ENCODE measurements at places on chromosomes 6 and 20. TPM values are rescaled to one million over a fixed set of nuclear protein-coding genes. Genes with fewer than 3 reads are reported as not detected.
A peak's percentile ranks its signal among the peaks of the same experiment; 100 is the strongest.

- DNase-seq = no peak
Measured at GRCh38 chr6:39758905-39759605, 33.1 kb upstream of the DAAM2 start.

GRCh38 chr6:113356139-113356538 lies 501.0 kb upstream of the MARCKS start:
- peak; percentile 61 for DNase-seq

GRCh38 chr6:154469306-154469935 lies 41.1 kb downstream of the CNKSR3 start:
- DNase-seq = no peak

- no peak for DNase-seq
Measured at GRCh38 chr20:34956751-34957472, 1.2 kb downstream of the MYH7B start.

BMP5 gene
- 26.5 TPM for total RNA-seq

HLA-DRA gene
- 3.7 TPM for total RNA-seq
